CD4-positive, alpha-beta T cell treated with Interleukin-15 for 4 hours (primary cell): ENCODE measurements at places on chromosomes 4 and X.
A peak's percentile ranks its signal among the peaks of the same experiment; 100 is the strongest.

GRCh38 chr4:186935901-186936300, 212.2 kb upstream of the FAT1 start:
- no peak for DNase-seq

GRCh38 chr4:3285558-3286334, 7.1 kb upstream of the RGS12 start:
- no peak for DNase-seq

DNA sequence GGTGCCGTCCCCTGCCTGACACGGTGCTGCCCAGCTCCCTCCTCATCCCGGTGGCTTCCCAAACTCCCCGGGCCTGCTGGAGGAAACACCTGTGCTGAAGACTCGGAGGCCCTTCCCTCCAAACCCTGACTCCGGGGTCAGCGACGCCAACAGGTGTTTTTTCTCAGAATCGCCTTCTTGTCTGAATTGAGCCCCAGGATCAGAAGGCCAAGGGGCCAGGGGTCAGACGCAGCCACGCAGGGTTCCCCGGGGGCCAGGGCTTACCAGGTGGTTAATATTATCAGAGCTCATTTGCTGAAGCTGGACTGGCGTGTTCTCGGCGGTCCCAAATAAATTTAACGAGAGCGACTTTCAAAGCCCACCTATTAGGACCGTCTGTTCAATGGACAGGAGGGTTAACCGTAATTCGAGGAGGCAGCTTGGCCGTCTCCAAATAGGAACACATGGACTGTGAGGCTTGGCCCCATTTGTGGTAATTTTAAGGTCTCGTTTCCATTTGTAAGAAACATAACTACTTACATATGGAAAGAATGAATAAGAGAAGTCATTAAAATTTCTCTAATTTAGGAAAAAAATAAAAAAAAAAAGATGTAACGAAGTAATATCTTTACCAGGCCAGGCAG, 239.3 kb downstream of the CRLF2 start:
- DNase-seq, result no peak

- DNase-seq, result no peak
These were observed 31.0 kb downstream of the NSG1 start for GRCh38 chr4:4417886-4418285.

DNA sequence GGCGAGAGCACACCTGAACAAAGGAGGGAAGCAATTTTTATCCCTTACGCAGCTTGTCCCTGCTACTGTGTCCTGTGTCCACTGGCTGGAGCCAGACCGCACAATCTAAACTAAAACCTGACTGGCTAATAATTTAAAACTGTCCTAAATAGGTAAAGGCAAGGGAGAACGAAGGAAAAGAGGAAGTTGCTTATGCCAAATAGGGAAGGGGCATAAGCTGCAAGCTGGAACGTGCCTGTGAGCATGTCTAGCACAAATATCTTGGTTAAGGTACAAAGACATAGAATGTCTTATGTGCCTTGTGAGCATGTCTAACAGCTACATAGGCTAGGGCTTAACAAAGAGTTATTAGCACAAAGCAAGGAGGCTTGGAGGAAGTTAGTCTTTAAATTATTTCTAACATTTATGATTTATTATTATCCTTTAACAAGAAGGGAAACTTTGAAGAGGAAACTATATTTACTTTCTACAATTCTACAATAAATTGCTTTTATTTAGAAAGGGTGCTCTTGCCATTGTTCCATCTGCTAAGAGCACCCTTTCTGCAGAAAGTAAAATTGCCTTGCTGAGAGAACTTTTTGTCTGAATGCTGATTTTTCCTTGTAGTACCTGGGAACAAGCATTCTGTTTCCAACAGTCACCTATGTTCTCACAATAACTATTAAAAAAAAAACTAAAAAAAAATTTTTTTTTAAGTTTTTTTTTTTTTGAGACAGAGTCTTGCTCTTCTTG, 80.6 kb upstream of the CBR4 start:
- no peak for DNase-seq

- no peak for DNase-seq
These were observed 58.9 kb downstream of the PLAC1 start for GRCh38 chrX:134599184-134599914.

GRCh38 chrX:42973321-42973720, 195.4 kb upstream of the PPP1R2C start:
- DNase-seq, result no peak

- no peak for DNase-seq
These were observed 6.0 kb upstream of the CENPE start for GRCh38 chr4:103204111-103204510.

GRCh38 chr4:54423066-54423465, 194.0 kb downstream of the PDGFRA start:
- no peak for DNase-seq

DNA sequence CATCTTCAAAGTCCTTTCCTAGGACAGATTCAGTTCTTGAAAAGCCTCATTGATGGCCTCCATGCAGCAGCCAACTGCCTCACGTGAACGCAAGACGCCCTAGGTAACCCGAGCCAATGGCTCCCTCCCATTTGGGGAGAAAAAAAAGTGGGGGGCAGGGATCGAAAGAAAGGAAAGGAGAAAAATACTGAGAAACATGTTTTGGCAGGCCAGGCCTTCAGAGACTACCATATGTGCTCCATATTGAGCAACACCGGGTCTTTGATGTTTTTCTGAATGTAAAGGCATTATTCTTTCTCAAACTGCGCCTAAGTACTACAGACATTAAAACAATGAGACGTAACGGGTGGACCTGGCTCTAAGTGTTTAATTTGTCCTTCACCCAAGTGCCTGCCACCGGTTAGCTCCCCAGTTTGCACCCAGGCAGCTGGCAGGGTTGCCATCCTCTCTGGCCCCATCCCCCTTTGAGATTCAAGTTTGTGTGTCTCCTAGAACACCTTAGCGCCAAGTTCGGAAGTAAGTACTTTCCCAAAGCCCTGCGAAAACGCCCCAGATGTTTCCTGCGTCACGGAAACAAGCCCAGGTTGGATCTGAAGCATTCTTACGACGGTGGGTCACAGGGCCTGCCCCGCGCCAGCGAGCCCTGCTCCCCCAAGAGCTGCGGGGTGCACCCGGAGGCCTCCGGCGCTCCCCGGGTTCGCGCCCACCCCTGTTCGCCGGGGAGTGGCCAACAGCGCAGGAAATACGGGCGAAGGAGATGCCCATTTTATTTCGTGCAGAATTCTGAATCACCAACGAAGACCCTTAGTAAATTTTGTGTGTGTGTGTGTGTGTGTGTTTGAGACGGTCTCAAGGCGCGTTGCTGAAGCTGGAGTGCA, 30.1 kb downstream of the HAND2 start:
- no peak for DNase-seq

DNA sequence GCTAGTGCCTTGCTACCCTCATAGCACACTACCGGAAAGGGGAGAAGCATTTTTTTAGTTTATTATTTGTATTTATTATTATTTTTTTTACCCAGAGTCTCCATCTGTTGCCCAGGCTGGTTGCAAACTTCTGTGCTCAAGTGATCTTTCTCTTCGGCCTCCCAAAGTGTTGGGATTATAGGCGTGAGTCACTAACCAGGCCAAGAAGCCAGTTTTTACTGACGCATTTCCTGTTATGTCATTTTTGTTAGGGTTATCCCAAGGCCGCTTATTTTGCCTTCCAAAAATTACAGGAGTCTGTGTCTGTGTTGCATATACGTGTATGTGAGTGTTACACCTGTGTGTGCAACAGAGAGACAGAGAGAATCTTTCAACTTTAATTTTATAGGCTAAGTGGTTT, 404.5 kb downstream of the GBA3 start:
- no peak for DNase-seq

DNA sequence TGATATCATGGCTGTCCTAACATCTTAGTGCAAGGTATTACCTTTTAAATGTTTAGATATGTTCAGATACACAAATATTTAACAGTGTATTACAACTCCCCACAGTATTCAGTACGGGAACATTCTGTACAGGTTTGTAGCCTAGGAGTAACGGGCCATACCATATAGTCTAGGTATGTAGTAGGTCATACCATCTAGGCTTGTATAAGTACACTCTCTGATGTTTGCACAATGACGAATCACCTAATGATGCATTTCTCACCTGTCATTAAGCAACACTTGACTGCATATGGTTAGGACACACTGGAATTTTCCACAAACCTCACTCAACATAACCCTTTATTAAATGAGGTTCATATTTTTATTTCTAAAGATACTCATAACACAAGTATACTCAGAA, 67.7 kb downstream of the THOC2 start:
- no peak for DNase-seq

- DNase-seq, result no peak
These were observed 121.3 kb upstream of the WDR17 start for GRCh38 chr4:175944126-175944910.

- no peak for DNase-seq
These were observed 434.2 kb downstream of the PPARGC1A start for GRCh38 chr4:23455456-23456158.

GRCh38 chrX:101550362-101550750, at the start of gene ARMCX1:
ARMCX1 (plus strand) TSS chrX:101550547; CDS start chrX:101552931, 2,384 bp downstream.
- peak; percentile 0 for DNase-seq

DNA sequence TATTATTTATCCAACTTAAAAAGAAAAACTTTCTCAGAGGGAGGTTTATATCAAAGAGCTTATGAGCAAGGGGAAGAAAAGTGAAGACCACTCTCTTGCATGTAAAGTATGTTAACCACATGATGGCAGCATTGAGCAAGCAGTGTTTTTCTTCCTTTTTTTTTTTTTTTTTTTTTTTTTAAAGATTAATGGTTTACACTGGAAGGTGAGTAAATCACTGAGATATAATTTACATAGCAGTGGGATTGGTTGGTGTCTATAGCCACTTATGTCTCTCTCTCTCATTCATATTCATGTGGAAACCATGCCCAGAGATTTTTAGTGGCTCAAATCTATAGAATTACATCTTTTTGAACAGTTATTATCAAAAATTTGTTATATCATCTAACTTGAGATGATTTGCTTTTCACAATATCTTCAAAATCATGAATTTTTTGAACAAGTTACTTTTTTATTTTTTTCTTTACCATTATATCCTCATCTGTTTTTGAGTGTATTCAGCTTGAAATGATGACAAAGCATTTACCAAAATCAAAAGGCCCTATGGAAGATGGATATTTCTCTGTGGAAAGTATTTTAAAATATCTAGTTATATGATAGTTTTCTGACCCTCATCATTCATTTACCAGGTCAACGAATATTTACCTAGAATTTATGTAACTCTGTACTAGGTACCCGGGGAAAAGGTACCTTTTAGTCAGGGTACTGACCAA, 31.6 kb downstream of the MTHFD2L start:
- DNase-seq, result peak; percentile 23

DNA sequence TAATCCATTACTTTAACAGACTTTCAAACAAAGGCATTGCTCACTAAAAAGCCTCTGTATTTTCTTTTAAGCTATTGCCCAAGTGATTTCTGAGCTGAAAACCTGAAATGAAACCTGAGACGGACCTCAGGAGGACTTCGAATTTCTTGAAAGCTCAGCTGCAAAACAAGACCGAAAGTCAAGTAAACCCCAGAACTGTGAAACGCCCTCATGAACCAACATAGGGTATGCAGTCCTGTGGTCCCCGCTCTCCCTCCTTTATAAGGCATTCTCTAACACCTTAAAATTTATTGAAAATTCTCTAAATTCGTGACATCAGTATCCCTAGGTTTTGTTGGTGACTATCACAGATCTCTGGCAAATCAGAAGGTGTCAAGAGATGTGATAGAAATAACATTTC, 91.8 kb downstream of the SHISA3 start:
- DNase-seq, result no peak

- DNase-seq, result no peak
These were observed 85.0 kb downstream of the HPGD start for GRCh38 chr4:174437324-174437723.

DNA sequence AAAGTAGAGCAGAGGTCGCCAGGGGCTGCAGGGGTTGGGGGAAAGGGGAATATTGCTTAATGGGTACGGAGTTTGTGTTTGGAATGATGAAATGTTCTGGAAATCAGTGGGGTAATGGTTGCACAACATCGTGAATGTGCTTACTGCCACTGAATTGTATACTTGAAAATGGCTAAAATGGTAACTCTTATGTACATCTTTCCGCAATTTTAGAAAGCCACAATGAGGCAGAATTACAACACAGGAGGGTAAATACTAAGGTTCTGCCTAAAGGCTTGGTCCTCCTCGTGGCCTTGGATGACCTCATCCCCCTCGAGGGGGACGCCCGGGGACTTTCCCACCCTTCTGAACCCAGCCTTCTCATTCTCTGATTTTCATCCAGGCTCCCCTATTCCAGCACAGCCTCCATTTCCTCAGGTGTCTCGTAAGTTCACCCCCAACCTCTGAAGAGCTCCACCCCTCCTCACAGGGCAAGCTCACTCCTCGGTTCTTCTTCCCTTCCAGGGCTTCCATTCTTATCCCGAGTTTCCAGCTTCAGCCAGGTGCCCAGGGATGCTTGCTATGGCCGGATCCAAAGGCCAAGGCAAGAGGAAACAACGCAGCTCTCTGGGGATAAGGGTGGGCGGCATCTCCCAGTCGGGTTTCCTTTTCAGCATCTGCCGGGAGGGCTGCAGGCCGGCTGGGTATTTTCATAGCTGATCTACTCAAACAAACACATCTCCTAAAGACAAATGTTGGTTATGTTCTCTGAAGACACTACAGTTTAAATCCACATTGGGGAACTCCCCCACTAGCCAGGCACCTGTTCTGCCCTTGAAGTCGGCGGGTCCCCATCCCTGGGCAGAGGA, 71.3 kb upstream of the ACSL1 start:
- DNase-seq, result no peak

- no peak for DNase-seq
These were observed 10.7 kb upstream of the NPY2R start for GRCh38 chr4:155197757-155198156.

DNA sequence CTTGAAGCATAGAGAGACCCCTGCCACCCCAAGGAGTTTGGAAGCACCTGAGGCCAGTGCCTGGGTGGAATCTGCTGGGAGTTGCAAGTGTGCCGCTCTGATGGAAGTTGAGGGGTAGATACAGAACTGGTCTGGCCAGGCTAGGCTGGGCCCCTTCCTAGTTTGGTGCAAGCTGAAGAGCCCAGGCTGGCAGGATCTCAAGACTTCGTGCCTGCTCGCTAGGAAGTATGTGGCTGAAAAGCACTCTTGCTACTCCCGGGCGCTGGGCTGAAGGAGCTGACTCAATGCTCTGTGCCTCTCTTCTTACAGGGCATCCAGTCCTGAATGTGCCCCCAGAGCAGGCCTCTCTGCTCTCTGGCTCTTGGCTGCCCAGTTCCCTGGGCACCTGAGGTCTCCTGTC, 51.7 kb upstream of the PJA1 start:
- DNase-seq, result no peak

GRCh38 chrX:73987166-73987565, 316.8 kb upstream of the ZCCHC13 start:
- DNase-seq, result no peak

GRCh38 chrX:119870626-119871131, 854 bp downstream of the RNF113A start:
- DNase-seq, result peak; percentile 19

GRCh38 chrX:40720792-40721191, 14.6 kb downstream of the MED14 start:
- no peak for DNase-seq

GRCh38 chrX:44667771-44668170, 125.1 kb upstream of the FUNDC1 start:
- no peak for DNase-seq

GRCh38 chr4:110621839-110622751, 782 bp downstream of the PITX2 start:
- no peak for DNase-seq
